Memory B cell (primary cell): ENCODE measurements at places on chromosomes 6 and 20.
A peak's percentile ranks its signal among the peaks of the same experiment; 100 is the strongest.

DNA sequence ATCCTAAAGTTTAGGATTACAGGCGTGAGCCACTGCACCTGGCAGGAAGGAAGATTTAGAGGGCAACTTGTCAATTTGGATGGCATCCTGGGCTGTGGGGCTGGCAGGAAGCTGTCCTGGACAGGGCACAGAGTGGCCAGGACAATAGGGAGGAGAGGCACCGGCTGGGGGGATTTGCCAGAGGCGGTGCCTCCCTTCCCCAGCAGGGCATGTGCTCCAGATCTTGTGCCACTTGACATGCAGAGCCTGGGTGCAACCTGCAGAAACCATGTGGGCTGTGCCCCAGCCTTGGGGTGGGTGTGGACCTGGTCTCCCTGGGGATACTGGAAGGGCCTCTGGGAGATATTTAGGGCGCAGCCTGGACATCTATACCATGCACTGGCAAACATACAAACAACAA, 58.6 kb upstream of the EEF1A1 start:
- H3K36me3 ChIP-seq = peaks cover 3% of the 10 kb centered on the region
- peak overlapping the region; percentile 99 for H3K27ac ChIP-seq
- DNase-seq = no peak
- no peaks in the 10 kb centered on the region for H3K27me3 ChIP-seq
- peaks cover 14% of the 10 kb centered on the region for H3K4me1 ChIP-seq
- no peak overlapping the region for H3K4me3 ChIP-seq

GRCh38 chr6:43843097-43843645, 73.2 kb downstream of the VEGFA start:
- H3K4me3 ChIP-seq = no peak overlapping the region
- H3K27ac ChIP-seq = no peak overlapping the region
- no peak for DNase-seq
- H3K36me3 ChIP-seq = no peaks in the 10 kb centered on the region
- no peaks in the 10 kb centered on the region for H3K4me1 ChIP-seq
- peaks cover 9% of the 10 kb centered on the region for H3K27me3 ChIP-seq

DNA sequence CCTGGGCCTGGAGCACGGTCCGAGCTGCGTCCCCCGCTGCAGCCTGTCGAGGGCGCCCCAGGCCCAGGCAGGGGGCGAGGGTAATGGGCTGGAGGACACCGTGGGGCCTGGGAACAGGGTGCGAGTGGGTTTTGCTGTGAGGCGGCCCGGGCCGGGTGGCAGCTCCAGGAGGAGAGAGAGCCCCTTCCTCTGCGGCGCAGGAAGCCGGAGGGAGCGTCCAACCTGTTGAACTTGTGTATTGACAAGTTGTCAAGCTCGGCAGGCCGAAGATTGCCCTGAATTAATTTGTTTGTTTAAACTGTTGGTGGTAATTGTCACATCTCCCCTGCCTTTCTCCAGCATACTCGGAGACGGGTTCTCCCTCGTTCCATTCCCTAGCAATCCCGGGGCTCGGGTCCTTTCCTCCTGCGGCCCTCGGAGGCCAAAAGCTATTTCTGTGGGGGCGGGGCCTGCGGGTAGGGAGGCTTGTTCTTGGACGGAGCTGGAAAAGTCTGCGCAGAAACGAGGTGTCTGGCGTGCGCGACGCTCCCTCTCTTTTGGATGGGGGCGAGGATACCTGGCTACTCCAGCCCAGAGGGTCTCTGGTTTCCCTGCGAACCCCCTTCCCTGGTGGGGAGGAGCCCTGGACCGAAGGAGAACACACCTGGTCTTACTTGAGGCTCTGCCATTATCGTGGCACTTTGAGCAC, 9.9 kb downstream of the NR2E1 start:
- no peak for DNase-seq
- H3K36me3 ChIP-seq = no peaks in the 10 kb centered on the region
- H3K27ac ChIP-seq = no peak overlapping the region
- peaks cover 38% of the 10 kb centered on the region for H3K27me3 ChIP-seq
- peak overlapping the region; percentile 73 for H3K4me3 ChIP-seq

DNA sequence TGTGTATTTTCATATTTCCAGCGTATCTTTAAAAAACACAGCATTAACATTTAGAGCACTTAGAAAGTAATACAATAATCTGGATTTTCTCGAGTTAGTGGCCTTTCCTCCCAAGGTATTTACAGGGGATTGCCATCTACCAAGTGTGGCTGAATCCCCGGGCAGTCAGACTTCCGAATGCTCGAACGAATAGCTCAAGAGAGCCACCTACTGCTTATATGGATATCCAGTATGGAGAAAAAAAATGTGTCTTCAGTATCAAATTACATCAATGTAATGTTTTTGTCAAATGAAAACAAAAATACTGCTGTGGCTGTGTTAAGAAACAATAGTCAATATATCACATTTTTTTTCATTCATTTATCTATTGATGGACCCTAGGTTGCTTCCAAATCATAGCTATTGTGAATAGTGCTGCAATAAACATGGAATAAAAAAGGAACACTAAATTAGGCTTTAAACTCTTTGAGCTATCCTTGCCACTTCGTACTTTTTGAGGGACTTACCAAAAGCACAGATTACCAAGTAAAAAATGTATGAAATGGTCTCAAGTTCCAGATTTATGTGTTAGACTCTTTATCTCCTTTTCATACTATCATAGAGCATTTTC, 654.5 kb upstream of the PTCHD4 start:
- DNase-seq = no peak
- no peaks in the 10 kb centered on the region for H3K27me3 ChIP-seq
- no peaks in the 10 kb centered on the region for H3K4me1 ChIP-seq
- H3K4me3 ChIP-seq = no peak overlapping the region
